T-cell (primary cell): ENCODE measurements at places on chromosomes 6 and 20.

DNA sequence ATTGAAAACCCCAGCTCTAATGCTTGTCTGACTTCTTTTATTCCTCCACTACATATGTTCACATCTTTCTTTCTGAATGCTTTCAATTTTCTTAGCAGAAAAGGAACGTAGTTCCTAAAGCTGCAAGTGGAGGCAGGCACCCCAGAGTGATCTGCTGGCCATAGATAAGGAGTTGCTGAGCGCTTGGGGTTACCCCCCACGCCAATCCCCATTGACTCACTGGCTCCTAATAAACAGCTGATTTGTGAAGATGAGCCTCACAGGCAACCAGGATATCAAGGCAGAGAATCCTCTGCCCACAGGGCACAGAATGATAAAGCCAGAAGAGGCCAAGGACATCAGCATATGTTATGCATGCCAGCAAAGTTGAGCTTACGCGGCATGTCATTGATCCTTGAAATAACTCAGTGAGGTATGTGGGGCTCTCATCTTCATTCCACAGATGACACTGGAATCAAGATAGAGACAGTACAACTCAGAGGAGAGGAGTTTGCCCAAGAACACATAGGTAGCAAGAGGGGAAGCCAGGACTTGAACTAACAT, 129.1 kb upstream of the PTPRT start:
- no peak for DNase-seq

DNA sequence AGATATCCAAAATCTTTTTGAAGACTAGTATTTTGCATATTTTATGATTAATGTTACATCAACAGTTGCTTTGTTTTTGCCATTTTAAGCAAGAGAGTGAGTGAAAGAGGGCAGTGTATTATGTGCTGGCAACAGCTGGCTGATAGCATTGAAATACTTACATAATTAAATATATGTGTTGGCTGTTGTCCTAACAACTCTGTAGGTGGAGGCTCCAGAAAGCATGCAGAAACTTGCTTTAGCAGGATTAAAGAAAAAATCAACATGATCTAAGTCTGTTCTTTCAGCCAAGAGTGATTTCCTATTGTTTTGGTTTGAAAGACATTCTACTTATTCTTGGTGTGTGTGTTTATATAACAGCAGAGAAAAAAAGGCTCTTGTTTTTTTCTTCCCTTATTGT, 127.5 kb downstream of the CDKAL1 start:
- DNase-seq: no peak

DNA sequence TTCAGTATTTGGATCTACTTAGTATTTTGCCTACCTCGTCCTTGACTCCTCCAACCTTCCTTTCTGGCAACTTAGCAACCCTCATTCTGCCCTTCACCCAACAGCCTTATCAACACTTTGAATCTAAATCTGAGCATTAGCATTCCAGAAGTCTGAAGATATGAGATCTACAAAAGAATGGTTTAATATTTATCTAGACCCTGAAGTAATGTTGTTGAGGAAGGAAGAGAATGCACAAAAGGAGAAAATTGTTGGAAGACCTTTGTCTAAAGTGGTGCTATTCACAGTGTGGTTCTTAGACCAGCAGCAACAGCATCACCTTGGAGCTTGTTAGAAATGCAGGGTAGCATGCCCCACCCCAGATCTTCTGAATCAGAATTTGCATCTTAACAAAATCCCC, 198.2 kb upstream of the PLCB4 start:
- DNase-seq: no peak

DNA sequence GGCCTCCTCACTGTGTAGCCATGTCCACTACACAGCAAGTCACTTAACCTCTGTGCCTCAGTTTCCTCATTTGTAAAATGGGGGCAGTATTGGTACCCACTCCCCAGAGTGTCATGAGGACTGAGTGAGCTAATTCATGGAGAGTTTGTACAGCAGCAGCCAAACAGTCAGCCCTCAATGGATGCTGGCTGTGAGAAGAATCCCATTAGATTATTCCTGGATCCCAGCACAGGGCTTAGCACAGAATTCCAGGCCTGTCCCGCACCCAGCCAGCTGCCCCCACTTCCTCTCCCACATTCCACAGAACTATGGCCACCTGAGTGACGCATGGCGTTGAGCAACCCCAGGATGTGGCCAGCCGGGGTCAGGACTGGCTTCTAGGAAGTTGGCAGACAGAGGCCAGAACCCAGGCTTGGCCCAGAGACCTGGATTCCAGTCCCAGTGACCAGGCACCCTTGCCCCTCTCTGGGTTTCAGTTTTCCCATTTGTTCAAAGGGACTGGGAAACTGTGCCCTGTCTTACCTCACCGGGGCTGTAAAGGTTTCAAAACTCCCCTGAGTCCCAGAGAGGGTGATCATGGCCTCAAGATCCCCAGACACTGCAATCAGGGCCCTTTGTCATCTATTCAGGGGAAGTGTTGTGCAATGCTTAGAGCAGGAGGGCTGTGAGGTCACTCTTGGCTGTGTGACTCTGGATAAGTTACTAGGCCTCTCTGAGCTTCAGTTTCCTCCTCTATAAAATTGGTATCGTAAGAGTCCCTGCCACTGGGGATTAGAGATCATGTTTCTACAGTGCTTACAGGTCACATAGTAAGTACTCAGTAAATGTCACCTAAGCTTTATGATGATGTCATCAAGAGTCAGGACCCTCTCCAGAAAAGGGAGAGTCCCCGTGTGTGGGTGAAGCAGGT, 3.0 kb upstream of the TGM2 start:
- DNase-seq: no peak

- no peak for DNase-seq
Observed at GRCh38 chr6:122202576-122203137, 196.8 kb upstream of the HSF2 start.

GRCh38 chr20:53162251-53162835, 190.2 kb downstream of the TSHZ2 start:
- DNase-seq: no peak

GRCh38 chr6:15267221-15267620, 21.4 kb downstream of the JARID2 start:
- no peak for DNase-seq

DNA sequence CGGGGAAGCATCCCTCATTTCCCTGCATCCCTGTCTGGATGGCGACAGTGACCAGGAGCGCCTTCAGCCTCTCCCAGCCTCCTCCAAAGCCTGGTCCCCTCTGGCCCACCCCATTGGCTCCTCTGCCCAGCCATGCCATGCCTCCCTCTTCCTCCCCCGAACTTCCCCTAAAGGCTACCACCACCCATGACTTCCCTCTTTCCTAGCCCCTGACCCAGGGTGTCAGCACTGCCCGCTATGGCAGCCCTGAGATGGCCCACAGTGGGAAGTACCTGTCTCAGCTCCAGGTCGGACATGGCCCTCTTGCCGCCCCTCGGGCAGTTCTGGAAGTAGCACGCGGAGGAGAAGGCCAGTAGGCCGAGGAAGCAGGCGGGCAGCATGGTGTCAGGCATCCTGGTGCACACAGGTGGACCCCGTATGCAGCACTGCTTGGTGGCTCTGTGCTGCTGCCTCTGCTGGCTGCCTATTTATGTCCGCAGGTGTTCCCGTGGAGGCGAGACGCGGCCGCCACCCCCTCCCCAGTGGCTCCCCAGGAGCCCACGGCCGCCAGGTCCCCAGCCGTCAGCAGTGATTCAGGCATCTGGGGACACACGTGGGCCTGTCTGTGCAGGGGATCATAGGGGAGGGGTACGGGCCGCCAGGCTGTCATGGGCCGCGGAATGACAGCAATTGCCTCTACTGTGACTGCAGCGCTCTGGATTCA, at the start of gene AVP:
Gene AVP, minus strand, starts transcription at position 442 of the 703 bp plus-strand sequence. Its CDS starts 50 bp downstream, at position 392.
- DNase-seq: no peak

GRCh38 chr6:156280065-156280464, 497.1 kb upstream of the ARID1B start:
- DNase-seq: no peak

GRCh38 chr20:52309181-52309580, 117.6 kb upstream of the ZFP64 start:
- no peak for DNase-seq

- no peak for DNase-seq
Observed at GRCh38 chr6:27667657-27668441, 194.9 kb upstream of the ZNF184 start.

- DNase-seq: no peak
Observed at GRCh38 chr6:150088481-150089154, 19.7 kb upstream of the ULBP3 start.

DNA sequence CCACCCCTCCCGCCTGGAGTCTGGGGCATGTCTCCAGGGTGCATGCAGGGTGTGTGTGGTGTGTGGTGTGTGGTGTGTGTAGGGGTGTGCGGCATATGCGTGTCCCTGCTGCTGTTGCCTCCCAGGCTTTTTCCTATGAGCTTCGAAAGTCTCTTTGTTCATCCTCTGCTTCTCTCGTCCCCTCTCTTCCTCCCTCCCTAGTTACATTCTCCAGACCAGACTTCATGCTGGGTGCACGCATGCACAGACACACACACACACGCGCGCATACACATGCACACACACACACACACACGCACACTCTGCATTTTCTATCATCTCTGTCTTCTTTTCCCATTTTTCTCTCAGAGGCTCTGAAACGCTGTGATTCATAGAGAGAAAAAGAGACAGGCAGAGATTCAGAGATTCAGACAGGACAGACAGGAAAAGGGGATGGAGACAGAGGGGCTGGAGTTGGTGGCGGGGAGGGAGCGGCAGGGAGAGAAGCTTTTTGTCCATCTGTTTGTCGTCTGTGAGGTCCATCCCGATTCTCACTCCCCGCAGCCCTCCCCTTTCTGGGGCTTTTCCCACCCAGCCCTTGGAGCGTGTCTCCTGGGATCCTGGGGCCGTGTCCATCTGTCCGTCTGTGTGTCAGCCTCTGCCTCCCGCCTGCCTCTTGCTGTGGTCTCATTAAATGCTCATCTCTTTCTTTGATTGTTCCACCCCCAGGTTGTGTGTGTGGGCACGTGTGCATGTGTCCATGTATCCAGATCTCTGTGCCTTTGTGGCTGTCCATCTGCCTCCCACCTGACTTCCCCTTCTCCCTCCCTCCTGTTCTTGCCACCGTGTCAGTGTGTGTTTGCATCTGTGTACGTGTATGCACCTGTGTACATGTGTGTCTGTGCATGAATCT, 62.6 kb downstream of the SRC start:
- no peak for DNase-seq

- DNase-seq: no peak
Observed at GRCh38 chr6:35238843-35239289, 20.7 kb upstream of the ZNF76 start.

GRCh38 chr20:56631318-56631989, 2.3 kb downstream of the TFAP2C start:
- DNase-seq: no peak

GRCh38 chr6:2114100-2114499, 131.3 kb downstream of the GMDS start:
- DNase-seq: no peak

- no peak for DNase-seq
Observed at GRCh38 chr6:170026751-170027646, 263.9 kb downstream of the DLL1 start.

DNA sequence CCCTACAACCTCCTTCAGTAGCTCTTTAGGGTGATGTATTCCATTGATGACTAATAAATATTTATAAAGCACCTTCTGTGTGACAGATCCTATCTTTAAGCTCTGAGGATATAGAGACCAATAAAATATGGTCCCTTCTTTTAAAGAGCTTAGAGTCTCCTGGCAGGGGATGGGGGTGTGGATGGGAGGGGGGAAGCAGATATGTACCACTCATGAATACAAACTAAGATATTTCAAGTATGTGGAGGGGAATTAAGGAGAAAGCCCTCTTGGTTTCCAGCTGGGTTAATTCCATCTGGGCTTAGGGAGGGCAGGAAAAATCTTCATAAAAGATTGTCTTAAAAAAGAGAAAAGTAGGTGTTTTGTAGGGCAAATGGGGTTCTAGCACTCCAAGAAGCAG, 21.6 kb upstream of the FBXO9 start:
- DNase-seq: no peak

GRCh38 chr6:163147994-163148393, 266.5 kb upstream of the QKI start:
- DNase-seq: no peak

GRCh38 chr20:52494244-52494643, 302.7 kb upstream of the ZFP64 start:
- DNase-seq: no peak

DNA sequence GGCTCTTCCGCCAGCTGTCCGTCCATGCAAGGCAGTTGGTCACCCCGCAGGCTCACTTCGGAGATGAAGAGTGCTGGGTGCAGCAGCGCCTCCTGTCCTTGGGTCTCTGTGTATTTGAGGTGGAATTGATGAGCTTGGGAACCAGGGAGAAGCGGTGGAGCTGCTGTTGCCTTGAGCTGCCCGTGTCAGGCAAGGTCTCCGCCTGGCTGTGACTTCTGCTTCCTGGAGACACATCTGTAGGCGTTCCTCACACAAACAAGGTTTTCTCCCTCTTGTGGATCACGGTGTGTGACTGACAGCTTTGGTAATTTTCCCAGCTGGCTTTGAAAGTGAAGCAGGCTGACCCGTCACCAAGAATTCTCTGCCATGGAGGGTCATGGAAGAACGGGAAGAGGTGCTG, 2.5 kb upstream of the SLC17A9 start:
- DNase-seq: no peak

DNA sequence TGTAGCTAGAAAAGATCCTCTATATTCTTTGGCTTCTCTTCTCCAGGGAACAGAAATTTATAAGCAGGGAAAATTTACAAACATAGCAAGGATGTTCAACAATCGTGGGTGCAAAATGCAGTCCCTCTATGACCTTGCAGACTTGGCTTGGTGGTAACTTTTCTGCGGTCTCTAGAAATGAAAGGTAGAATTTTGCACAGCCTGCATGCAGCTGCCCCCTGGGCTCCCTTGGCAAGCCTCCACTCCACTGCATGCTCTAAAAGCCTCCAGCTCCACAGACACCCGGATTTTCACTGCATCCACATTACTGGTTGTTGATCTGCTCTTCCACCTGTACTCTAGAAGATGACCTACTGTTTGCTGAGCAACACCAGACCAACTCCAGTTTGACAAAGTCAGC, 236.5 kb upstream of the EYS start:
- DNase-seq: no peak

DNA sequence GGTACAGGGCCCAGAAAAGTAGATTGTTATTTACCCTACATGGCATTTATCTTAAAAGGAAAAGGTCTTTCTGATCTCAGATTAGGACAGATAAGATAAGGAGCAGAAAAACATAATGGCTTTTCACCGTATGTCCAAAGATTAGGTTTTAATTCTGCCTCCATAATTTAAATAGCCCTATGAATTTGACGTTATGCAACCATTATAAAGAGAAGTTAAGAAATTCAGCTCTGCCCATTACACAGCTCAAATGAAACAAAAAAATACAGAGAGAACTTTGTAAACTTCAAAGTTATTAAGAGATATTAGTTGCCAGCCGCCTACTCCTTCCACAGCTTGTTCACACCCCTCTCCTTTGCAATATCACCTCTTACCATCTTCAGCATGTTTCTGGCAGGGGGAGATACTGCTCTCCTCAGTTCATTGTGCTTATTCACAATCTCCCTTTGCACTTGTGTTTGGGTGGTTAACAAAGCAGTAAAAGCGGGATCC, 8.1 kb downstream of the CRISP3 start:
- DNase-seq: no peak

GRCh38 chr20:47825011-47825762, 39.9 kb upstream of the SULF2 start:
- no peak for DNase-seq

GRCh38 chr6:113329942-113330635, 527.1 kb upstream of the MARCKS start:
- no peak for DNase-seq
